ENCODE measurements at places on chromosomes 16 and 17.
A peak's percentile ranks its signal among the peaks of the same experiment; 100 is the strongest.

DNA sequence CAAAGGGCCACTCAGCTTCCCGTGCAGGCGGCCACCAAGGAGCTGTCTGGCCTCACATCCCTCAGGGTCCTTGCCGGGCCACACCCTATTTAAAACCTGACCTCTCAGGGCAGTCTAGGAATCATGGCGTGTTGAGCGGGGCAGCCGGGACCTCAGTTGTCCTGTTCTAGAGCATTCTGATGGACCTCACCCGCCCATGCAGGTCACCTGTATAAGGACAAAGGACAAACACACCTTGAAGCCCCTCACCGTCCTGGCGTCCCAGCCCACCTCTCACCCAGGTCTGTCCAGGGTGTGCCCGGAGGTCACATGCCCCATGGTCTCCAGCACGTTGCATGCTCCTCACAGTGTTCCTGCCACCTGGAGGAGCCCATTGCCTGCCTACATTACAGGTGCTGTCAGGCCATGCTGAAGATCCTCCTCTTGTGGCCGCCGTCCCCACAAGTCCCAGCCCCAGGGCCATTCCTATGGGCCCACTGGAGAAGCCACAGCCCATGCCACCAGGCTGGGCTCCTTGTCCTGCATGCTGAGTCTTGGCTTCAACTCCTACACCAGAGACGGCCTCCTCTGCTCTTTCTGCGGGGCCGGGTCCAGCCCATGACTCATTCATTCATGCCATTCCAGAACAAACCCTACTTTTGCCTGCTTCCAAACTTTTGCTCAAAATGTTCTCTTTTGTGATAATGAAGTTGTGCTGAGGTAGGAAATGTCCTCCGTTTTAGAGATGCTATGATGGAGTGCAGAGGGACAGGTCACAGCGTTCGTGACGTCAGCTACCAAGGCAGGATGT, 46.3 kb downstream of the PEMT start:
- no peak for DNase-seq

DNA sequence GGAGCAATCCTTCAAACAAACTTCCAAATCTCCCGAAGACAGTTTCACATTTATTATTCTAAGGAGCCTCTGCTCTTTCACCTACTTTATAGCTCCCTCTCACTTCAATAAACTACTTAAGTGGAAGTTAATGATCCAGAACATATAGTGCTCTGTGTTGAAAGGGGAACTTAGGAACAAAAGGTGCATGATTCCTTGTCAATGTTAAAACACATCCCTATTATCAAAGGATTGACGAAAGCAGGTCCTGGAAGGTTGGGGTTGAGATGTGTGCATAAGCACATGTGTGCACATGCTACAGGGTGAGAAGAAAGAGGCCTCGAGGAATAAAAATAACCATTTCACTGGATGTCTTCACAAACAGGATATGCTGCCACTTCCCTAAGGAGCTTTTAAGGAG, 170.3 kb downstream of the SLC39A11 start:
- DNase-seq: no peak

DNA sequence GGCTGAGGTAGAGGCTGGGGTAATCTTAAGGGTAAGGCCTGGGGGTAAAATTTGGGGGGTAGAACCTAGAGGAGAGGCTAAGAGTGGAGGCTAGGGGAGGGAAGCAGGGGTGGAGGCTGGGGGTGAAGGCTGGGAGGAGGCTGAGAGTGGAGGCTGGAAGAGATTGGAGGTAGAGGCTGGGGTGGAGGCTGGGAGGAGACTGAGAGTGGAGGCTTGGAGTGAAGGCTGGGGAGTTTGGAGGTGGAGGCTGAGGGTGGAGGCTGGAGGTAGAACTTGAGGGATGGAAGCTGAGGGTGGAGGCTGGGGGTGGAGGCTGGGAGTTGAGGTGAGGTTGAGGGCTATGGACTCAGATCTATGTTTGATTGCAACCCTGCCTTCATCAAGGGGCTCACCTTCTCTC, 333.6 kb downstream of the C16orf95 start:
- DNase-seq: no peak

GRCh38 chr16:76729525-76729924, 452.3 kb downstream of the CNTNAP4 start:
- DNase-seq: no peak

DNA sequence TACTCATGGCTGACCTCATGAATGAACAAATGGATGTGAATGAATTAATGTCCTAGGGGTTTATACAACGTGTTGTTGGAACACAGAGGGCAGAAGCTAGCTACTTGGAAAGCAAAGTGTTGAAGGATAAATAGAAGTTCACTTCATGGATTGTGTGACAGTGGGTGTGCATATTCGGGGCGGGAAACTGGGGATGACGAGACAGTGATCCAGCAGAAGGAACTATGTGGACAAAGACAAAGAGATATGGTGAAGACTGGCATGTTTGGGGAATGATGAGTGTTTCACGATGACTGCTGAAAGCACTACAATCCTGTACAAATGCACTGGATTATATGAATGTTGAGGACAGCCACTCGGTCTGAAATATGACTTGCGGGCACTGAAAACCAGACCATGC, 250.5 kb upstream of the C16orf82 start:
- no peak for DNase-seq

GRCh38 chr17:17058304-17058703, 16.0 kb downstream of the MPRIP start:
- DNase-seq: peak; percentile 11

GRCh38 chr16:30368122-30368791, 2.0 kb downstream of the TBC1D10B start:
- no peak for DNase-seq

DNA sequence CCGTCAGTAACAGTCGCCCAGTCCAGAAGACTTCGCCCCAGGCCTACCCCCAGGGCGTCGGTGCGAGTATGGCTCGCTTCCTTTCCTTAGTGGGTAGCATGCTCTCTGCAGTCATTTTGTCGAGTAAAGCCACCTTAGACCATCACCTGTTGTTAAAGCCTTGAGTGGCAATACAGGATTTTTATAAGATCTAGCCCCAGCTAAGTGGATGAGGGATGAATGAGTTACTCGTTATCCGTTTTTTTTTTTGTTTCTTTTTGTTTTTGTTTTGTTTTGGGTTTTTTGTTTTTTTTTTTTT, 322 bp upstream of the KLHL11 start:
- DNase-seq: no peak

- no peak for DNase-seq
Measured at GRCh38 chr17:79757140-79757745, 20.7 kb upstream of the CBX2 start.

GRCh38 chr17:61875285-61875684, 12.0 kb upstream of the BRIP1 start:
- DNase-seq: no peak

DNA sequence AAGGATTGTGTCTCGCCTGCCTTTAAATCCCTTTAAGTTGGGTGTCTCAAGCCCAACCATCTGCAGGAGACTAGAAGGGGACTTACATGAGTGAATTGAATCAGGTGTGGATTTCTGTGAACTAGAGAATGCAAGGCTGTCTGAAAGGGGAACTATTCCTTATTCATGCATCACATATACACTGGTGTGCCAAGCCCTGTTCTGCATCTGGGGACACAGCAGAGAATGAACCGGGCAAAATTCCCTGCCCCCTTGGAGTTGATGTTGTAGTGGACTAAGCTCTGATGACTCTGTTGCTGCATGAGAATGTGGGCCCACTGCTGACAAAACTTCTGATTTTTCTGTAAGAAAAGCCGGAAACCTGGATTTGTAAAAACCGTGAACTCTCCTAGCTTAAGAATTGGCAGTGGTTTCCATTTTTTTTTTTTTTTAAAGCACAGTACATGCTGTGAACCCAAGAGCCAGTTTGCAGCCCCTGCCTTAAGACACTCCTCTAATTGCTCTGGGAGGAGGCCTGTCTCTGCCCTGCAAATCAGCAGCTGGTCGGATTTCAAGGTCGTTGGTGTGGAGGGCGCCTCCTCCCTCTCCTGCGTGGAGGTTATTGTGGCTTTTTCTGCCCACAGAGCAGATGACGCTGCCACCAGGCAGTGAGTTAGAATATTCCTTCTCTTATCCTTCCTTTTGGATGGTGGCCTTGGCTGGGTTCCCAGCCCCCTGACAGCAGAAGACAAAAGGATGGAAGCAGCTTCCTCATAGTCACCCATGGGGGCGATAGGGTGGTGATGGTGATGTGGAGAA, 131.0 kb downstream of the PRKCB start:
- no peak for DNase-seq

DNA sequence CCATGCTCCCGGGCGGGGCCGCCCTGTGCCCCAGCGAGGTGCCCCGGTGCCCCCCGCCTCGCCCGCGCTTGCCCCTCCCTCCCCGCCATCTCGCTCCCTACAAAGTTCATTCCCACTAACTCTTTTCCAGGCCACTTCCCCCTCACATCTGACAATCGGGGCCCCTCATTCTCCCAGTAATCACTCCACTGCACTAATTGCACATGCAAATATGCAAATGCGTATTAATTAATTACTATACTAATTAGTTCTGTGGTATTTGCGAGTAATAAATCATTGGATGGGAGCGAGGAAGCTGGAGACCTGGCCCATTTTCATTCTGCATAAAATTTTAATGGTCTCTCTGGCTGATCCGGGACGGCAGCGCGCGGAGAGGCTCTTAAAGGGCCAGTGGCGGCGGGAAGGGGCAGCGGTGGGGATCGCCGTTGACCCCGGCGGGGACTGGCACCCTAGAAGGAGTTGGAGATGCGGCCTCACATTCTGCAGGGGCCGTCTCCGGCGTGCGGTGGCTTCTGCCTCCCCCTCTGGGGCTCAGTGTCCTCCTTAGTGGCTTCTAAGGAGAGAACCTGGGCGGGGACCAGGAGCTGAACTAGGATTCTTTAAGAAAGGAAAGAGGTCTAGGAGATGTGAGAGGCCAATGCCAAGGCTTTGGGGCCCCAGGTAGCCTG, 8.4 kb upstream of the PPP1R1B start:
- DNase-seq: peak; percentile 41

DNA sequence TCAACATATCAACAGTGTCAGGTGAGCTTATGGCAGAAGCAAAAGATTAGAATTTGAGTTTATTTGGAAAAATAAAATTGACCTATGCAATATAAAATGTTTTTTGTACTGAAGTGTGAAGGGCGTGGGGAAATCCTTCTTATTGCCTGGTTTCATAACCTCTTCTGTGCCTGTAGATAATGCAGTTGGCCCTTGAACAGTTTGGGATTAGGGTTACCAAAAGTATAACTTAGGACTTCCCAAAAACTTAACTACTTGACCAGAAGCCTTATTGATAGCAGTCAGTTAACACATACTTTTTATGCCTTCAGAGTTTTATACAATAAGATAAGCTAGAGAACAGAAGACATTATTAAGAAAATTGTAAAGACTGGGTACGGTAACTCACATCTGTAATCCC, 66.0 kb downstream of the TMC6 start:
- DNase-seq: no peak

- DNase-seq: peak; percentile 56
Measured at GRCh38 chr17:3659541-3660111, 8.8 kb downstream of the TAX1BP3 start.

GRCh38 chr17:31780483-31780882, 78.6 kb downstream of the COPRS start:
- no peak for DNase-seq

DNA sequence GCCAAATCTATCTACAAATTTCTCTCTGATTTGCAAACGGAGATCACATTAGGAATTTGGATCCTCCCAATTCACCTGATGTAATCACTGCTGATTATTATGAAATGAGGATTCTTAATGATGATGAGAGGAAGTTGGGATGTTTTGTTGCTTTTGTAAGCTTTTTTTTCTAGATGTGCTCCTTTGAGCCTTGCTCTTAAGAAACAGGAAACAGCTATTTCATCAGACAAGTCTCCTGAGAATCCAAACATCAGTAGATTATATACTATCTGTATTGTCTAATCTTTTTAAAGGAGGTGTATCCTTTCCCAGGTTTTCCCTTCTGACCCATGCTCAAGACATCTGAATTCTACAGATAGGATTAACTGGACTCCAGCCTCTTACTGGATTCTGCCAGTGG, 73.3 kb downstream of the KIF2B start:
- DNase-seq: no peak

GRCh38 chr16:1458336-1458976, 14.1 kb upstream of the CCDC154 start:
- no peak for DNase-seq

GRCh38 chr17:79087428-79088143, 13.0 kb downstream of the ENGASE start:
- peak; percentile 75 for DNase-seq

DNA sequence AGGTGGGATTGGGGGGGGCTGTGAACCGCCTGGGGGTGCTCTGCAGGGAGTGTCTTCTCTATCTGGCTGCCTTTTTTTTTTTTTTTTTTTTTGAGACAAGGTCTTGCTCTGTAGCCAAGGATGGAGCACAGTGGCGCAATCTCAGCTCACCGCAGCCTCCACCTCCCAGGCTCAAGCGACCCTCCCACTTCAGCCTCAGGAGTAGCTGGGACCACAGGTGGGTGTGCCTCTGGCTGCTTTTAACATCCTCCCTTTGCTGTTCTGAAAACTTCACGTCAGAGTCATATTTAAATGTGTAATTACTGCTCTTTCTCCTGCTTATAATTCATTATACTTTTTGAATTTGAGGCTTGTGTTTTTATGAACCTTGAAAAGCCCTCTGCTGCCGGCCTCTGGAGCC, 78.4 kb downstream of the ZNF778 start:
- DNase-seq: no peak

GRCh38 chr16:85205747-85206471, 93.6 kb upstream of the CIBAR2 start:
- peak; percentile 50 for DNase-seq

GRCh38 chr17:40352779-40353394, 11.7 kb downstream of the GJD3 start:
- no peak for DNase-seq

DNA sequence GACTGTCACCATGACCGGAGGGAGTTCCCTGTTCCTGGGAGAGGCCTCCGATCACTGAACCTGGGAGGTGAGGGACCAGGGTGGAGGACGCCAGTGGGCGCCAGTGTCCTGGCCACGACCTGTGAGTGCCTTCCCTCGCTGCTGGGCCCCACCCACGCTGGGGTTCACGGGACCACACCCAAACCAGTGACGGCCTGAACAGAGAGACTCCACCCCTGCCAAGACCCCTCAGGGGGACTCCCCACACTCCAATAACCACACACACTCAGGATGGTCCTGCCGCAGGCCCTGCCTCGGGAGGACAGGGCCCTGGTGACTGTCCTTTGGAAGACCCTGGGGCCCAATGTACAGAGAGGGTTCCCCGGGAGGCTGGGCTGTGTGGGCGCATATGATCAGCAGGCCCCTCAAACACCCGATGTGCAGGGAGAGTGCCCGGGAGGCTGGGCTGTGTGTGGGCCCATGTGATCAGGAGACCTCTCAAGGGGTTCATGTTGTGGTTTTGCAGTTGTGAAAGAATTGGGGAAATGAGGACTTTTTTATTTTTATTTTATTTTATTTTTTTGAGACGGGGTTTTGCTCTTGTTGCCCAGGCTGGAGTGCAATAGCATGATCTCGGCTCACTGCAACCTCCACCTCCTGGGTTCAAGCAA, 26.6 kb downstream of the TPSD1 start:
- no peak for DNase-seq
